ENCODE measurements at places on chromosomes 11 and 22. TPM values are rescaled to one million over a fixed set of nuclear protein-coding genes. Genes with fewer than 3 reads are reported as not detected.

Gene NEAT1
- 1,292 TPM for total RNA-seq

DNA sequence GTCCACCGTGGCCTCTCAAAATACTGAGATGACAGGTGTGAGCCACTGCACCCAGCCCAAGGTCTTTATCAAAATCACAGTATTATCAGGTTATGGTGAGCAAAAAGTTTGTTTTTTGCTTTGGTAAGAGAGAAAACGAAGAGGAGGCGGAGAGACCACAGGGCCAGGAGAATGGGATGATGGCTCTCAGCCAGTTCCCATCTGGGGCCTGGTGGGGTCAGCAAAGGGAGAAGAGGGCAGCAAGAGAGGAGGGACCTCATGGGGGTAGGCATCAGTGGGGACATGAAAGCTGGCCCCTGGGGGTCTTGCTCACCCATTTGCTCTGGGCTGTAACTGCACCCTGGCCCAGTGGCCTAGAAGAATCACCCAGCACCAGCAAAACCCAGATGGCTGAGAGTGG is 190.2 kb downstream of the SHANK2 start:
- DNase-seq, result no peak

DNA sequence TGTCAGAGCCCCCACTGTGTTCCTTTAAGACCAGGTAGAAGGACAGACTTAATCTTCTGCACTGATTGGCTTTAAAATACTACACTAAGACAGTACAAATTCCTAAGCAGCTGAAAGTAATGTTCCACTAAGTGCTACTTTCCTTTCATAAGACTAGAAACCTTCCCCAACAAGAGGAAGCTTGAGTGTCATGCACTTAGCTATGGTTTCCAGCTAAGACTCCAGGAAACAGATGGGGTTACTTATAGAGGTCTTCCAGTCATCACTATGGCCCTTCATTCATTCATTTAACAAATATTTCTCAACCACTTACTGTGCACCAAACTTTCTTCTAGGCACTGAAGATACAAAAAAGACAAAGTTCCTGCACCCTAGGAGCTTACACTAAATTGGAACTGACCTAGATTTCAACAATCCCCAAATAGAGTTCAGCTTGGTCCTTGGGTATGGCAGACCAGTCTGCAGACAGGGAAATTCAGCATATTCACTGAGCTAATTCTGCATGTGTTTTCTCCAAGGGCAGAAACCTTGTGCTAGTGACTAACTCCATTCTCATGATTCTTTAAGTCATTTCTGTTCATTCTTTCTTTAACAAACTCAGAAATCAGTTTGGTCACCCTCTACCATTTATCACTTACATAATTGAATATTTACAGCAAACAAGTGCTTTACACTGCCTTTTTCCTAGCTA is 178.4 kb upstream of the MTNR1B start:
- DNase-seq, result no peak

DNA sequence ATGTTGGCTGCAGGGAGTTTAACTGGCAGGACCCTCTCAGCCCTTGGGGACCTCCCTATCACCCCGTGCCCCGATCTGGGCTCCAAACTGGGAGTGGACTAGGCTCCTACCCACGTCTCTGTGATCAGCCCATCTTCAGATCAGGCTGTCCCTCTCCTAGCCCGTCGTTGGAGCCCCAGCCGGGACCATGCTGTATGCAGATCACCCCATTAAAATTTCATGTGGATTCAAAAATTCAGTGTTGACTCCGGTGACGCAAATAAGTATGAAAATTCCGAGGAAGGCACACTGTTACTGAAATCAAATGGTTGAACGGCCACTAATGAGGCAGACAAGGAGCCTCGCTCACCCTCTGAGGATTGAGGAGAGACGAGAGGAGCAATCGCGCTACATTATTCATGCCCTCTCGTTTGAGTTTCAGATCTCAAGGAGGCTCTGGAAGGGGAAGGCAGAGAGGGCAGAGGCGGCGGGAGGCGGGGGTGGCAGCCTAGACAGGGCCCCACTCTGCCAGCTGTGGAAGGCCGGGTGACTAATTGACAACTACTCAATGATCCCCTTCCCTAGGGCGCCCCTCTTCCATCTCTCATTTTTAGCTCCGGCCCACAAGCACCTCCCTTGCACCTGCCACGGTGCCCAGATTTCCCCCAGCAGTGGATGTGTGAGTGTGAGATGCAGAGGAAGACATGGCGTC is 255.4 kb downstream of the MIAT start:
- no peak for DNase-seq

Gene OR52N5
- total RNA-seq, result not detected

- no peak for DNase-seq
These were observed 110.5 kb upstream of the THY1 start for GRCh38 chr11:119533462-119533861.

DNA sequence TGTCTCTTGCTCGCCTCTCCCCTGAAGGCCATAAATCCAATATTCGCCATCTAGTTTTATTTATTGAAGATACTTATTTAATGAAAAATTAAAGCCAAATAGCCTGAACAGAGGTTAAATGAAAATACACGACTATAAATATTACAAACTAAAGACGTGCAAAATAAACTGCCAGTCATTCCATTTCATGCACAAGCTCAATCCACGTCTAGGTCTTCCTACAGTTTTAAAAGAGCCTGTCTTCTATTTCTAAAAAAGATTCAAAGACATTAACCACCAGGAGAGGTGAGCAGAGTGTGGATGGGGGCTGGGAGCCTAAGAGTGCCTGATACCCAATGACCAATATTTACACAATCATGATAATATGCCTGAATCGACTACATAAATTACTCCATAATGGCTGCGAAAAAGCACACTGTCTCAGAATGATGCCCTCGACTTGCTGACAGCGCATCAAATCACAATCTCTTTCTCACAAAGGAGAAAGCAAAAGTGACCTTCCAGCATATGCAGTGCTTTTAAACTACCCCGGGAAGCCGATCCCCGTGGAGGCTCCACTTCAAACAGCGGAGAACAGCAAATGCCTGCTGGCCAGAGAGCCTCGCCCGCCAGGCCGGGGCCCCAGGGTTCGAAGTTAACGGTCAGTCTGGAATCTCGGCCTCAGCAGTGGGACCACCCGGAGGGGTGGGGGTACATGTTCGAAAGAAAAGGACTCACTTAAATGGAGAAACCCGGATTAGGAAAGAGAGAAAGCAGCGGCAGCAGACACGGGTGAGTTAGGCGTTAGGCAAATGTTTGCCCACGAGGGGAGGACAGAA is 1.7 kb downstream of the FCHSD2 start:
- DNase-seq, result peak; percentile 16

GRCh38 chr11:782264-783174 is 5.2 kb upstream of the GATD1 start:
- no peak for DNase-seq

Gene UBQLNL
- total RNA-seq, result not detected

Gene OR8D1
- total RNA-seq, result not detected

DNA sequence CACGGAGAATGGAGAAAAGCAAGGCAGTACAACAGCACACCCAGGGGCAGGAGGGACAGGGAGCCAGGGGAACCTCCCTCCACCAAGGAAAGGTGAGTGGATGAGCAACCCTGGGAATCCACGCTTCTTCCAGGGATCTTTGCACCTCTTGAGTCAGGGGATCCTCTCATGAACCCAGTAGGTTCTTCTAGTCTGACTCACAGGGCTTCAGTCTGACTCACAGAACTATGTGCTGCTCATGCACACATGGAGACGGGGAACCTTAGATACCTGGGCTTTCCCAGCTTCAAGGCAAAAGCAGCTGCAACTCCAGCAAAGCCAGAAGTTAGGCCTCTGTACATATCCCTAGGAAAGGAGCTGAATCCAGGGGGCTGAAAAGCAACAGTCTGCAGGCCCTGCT is 1021.4 kb upstream of the TENM4 start:
- DNase-seq, result peak; percentile 63

- DNase-seq, result no peak
These were observed 23.2 kb upstream of the YWHAH start for GRCh38 chr22:31921106-31921505.

DNA sequence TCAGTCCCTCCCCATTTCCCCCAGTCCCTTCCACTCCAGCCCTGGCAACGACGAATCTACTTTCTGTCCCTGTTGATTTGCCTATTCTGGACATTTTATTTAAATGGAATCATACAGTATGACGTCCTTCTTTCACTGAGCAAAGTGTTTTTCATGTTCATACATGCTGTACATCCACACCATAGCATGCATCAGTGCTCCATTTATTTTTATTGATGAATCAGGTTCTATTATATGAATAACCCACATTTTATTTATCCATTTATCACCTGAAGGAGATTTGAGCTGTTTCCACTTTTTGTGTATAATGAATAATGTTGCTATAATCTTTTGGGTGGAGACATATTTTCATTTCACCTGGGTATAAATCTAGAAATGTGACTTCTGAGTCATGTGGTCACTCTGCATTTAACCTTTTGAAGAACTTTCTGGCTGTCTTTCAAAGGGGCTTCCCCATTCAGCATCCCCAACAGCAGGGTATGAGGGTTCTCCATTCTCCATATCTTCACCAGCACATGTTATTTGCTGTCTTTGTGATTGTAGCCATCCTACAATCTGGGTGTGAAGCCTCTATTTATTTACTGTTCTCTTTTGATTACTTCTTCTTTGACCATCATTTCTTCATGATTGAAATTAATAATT is 531.7 kb downstream of the ETS1 start:
- DNase-seq, result no peak

DNA sequence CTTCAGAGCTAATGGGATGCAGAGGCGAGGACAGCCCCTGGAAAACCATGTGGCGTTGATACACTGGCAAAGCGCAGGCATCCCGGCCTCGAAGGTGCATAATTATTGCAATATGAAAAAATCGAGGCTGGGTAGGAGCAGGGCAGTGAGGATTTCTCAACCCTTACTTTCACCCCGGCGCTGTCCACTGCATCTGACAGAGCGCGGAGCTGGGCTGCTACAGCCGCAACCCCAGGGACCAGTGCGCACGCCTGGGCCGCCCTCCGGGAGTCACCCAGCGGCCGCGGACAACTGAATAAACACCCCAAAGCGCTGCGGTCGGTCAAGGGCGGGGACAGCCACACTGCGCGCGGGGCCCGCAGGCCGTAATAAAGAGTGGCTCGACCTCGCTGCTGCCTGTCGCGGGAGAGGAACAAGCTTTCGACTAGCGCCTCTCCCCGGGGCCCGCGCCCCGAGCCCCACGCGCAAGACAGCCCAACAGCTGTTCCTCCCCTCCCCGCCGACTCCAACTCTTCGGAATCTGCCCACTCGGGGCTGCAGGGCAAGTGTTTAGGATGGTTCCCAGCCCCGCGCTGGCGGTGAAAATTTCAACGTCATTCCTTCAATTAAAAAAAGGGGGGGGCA is 3.6 kb upstream of the WT1 start:
- DNase-seq, result no peak

DNA sequence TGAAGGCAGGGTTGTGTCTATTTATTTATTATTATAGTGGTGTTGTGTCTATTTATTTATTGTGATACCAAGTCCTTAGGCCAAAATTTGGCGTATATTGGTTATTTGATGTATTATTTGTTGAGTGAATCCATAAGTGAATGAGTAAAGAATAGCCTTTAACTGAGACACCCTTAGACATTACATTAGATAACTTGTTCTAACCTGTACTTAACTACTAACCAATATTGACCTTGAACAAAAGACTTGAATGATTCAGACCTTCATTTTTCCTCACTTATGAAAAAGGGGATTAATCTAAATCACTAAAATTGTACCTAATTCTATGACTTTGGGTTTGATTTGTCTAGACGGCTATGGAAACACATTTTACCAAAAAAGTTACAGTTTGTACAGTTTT is 370.5 kb downstream of the JRKL start:
- DNase-seq, result no peak

DNA sequence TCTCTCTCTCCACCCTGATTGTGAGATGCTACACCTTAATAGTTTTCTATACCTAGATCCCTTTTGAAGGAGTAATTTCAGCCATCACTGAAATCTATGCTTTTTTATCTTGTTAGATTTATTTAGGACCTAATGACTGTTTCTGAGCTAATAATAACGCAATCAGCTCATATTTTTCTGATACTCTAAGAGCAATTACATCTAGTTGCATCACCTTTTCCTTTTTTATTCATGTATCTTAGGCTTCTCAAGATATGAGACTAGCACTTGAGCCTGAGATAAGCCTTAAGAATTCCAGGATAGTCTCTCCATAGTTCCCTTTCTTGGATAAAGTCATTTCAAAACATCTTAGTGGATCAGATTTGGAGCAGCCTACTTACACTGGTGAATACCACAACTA is 25.1 kb upstream of the CAVIN3 start:
- DNase-seq, result no peak

Gene FANCF
- 13.6 TPM for total RNA-seq

Gene FAM180B
- not detected for total RNA-seq

- DNase-seq, result peak; percentile 52
These were observed 13.2 kb downstream of the EHF start for GRCh38 chr11:34633990-34634693.

DNA sequence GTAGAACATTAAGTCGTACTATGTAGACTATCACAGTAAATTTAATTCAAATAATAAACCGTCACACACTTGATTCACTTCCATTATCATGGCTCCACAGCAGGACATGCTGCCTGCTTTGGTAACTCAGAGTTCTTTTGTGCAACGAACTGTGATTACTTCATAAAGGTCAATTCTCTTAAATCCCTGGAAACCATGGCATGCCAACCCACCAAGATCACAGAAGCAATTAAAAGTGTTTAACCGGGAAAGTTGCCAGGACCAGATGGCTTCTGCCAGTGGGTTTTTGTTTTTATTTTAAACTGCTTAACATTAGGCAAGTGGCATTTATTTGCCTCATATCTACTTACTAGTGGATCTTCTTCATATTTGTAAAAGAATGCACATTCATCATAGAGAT is 1162.1 kb downstream of the DLG2 start:
- DNase-seq, result no peak

DNA sequence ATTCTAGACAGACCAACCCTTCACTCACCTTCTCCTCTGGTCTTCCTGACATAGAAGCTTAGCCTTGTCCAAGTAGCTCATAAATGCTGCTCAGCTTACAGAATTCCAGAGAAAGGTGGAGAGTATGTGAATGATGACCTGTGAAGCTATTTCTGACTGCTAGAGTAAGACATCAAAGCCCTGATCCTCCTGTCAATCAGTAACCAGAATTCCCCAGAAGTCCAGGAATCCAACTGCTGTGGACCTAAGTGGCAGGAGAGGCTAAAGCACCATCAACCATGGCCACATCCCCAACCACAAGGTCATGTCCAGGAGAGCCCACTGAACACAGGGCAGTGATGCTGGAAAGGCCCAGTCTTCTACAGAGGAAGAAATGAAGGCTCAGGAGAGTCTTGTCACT is 2.6 kb downstream of the OR51G2 start:
- DNase-seq, result no peak

GRCh38 chr11:91147885-91148284 is 925.0 kb upstream of the CHORDC1 start:
- DNase-seq, result no peak

GRCh38 chr11:113518716-113519495 is 43.7 kb upstream of the DRD2 start:
- DNase-seq, result no peak

All from MCF 10A (cell line).